ENCODE measurements at places on chromosomes 11 and 22. TPM values are rescaled to one million over a fixed set of nuclear protein-coding genes. Genes with fewer than 3 reads are reported as not detected.

The MS4A3 gene
- not detected for total RNA-seq

DNA sequence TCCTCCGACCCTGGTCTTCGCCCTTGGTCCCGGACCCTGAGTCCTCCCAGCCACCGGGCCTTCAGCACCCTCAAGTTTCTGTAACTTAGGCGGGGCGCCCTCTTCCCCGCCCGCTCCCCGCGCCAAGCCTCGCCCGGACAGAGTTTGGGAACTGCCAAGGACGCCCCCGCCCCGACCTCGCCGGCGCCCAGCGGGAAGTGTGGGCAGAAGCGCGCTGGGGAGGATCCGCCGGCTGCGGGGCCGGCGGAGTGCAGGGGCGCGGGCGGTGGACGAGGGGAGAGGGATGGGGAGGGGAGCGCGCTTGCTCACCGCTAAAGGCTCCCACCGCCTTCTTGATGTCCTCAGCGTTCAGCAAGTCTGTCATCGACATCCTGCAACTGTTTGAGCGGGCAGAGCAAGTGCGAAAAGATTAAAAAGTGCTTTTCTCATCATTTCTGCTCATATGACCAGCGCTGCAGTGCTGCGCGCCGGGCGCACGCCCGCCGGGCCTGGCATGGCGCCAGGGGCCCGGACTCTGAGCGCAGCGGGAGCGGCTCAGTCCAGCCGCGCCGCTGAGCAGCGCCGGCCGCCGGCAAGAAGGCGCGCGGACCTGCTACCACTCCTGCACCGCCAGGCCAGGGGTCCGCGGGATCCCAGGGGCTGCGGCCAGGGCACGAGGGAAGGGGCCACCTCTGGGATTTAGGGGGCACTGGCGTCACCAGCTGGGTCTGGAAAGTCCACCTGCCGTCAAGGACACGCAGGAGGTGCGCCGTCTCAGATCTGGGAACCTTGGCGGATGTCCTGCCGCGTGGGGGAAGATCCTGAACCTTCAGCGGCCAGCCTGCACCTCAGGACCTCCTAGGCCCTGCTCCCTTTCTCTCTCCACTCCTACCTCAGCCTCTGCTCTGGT, at the start of gene PVALB:
Gene PVALB, minus strand, starts transcription at position 400 of the 889 bp plus-strand sequence. Its CDS starts 30 bp downstream, at position 370.
- DNase-seq = no peak
- peak within 1 kb of the TSS; percentile 12 for H3K4me3 ChIP-seq
- no peaks in the 10 kb centered on the region for H3K36me3 ChIP-seq
- no peaks in the 10 kb centered on the region for H3K27me3 ChIP-seq
- no peaks in the 10 kb centered on the region for H3K4me1 ChIP-seq
- H3K27ac ChIP-seq = no peak within 1 kb of the TSS

DNA sequence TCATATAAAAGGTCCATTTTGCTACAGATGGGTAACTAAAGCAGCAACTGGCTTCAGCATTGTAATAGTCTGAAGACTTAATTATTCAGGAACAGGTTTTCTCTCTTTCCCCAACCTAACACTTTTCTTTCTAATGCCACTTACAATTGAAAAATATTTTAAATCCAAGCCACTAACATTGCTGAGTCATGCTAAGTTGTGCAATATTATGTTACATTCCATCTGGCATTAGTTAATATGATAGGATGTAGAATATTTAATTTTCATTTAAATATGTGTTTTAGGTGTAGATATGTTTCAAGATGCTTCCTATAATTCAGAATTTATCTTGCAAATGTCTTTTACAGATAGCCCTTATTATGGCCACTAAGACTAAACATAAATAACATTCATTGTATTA, 98.6 kb downstream of the KIF18A start:
- no peak for DNase-seq
- no peak overlapping the region for H3K4me3 ChIP-seq
- no peak overlapping the region for H3K27ac ChIP-seq
- no peaks in the 10 kb centered on the region for H3K36me3 ChIP-seq
- H3K4me1 ChIP-seq = no peaks in the 10 kb centered on the region
- H3K27me3 ChIP-seq = no peaks in the 10 kb centered on the region

GRCh38 chr11:20050048-20050447, 110.2 kb downstream of the DBX1 start:
- H3K27ac ChIP-seq = no peak overlapping the region
- H3K4me3 ChIP-seq = no peak overlapping the region
- no peaks in the 10 kb centered on the region for H3K36me3 ChIP-seq
- no peaks in the 10 kb centered on the region for H3K27me3 ChIP-seq
- no peaks in the 10 kb centered on the region for H3K4me1 ChIP-seq
- DNase-seq = no peak

- no peaks in the 10 kb centered on the region for H3K36me3 ChIP-seq
- DNase-seq = no peak
- no peaks in the 10 kb centered on the region for H3K27me3 ChIP-seq
- no peak overlapping the region for H3K4me3 ChIP-seq
These were observed 128.0 kb downstream of the RBFOX2 start for GRCh38 chr22:35900483-35901168.

Data from Peyer's patch (tissue), 4 donors.